Bronchus fibroblast of lung (primary cell): ENCODE measurements at places on chromosomes 3 and 15. TPM values are rescaled to one million over a fixed set of nuclear protein-coding genes. Genes with fewer than 3 reads are reported as not detected.

The HHLA2 gene
- not detected in 2 replicates for total RNA-seq

The REC114 gene
- total RNA-seq, result not detected in 2 replicates

The NPAP1 gene
- total RNA-seq, result not detected in 2 replicates

The ITIH1 gene
- not detected in 2 replicates for total RNA-seq

The LRRC15 gene
- total RNA-seq, result not detected in 2 replicates
